ENCODE measurements at places on chromosomes 1 and 21.

DNA sequence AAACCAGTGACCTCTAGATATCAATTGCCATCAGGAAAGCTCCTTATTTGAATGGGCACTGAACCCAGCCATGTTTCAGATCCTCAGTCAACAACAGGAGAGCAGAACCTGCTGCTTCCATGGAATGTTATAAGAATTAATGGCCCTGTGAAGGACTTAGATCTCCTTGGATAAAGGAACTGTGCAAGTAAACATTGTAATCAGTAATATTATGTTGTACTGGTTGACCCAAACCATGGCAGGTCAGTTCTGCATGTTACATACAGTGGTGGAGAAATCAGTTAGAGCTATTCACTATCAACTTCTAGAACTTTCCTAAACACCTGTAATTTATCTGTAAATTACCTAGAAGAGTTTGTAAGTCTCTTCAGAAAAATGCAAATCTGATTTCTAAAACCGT lies 11.2 kb upstream of the CLDN8 start:
- no peak for DNase-seq

- no peak for DNase-seq
Measured at GRCh38 chr1:39163469-39163868, 41.0 kb upstream of the MACF1 start.

DNA sequence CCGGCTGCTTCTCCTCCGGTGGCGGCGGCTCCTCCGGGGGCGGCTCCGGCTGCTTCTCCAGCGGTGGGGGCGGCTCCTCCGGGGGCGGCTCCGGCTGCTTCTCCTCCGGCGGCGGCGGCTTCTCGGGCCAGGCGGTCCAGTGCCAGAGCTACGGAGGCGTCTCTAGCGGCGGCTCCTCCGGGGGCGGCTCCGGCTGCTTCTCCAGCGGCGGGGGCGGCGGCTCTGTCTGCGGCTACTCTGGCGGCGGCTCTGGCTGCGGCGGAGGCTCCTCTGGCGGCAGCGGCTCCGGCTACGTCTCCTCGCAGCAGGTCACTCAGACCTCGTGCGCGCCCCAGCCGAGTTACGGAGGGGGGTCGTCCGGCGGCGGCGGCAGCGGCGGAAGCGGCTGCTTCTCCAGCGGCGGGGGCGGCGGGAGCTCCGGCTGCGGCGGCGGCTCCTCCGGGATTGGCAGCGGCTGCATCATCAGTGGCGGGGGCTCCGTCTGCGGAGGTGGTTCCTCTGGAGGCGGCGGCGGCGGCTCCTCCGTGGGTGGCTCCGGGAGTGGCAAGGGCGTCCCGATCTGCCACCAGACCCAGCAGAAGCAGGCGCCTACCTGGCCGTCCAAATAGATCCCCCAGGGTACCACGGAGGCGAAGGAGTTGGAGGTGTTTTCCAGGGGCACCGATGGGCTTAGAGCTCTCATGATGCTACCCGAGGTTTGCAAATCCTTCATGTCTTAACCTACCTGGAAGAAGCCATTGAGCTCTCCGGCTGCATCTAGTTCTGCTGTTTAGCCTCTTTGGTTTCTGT lies 2.0 kb downstream of the LORICRIN start:
- DNase-seq, result peak; percentile 49

- DNase-seq, result no peak
Measured at GRCh38 chr1:86841116-86841515, 72.8 kb downstream of the SELENOF start.

GRCh38 chr1:38046884-38047602 lies 450 bp upstream of the POU3F1 start:
- peak; percentile 74 for DNase-seq

- DNase-seq, result no peak
Measured at GRCh38 chr1:26829184-26829911, 2.9 kb downstream of the ZDHHC18 start.

GRCh38 chr21:26925122-26925521 lies 41.8 kb downstream of the ADAMTS5 start:
- DNase-seq, result no peak

DNA sequence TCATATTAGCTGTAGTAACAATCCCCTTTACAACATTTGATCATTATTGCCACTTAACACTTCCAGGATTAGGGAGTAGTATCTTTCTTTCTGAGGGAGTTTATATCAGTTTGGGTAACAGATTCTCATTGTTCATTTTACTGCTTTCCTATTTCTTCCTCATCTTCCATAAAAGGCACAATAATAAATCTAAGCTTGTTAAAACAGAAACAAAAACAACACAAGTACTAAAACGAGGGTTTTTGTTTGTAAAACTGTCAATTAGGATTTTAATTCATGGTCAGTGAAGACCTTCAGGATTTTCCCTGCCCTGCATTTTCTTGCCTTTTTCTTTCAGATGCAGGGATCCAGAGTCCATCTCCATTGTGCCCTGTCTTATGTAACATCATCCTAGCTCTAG lies 29.5 kb downstream of the TMED5 start:
- no peak for DNase-seq

- DNase-seq, result peak; percentile 92
Measured at GRCh38 chr1:19643602-19644394, at the start of gene NBL1. TSS of gene NBL1 (plus strand) at chr1:19644311. CDS start at chr1:19655031, 10,720 bp downstream.

DNA sequence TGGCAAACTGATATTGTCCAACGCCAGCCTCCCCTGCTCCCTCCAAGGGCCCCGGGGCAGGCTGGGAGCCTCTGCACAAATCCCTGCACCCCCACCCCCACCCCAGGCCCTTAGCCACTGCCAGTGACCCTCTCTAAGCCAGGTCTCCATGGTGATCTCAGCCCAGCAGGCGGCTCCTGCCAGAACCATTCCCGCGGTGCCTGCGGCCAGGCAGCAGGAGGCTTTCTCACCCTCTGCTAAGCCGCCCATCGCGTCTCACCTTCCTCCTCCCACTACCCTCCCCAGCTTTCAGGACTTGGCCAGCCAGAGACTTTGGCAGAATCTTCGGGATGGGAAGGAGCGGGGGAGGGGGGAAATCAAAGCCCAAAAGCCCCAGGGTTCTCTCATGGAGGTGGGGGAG lies 46.8 kb upstream of the WASF2 start:
- no peak for DNase-seq

- peak; percentile 69 for DNase-seq
Measured at GRCh38 chr1:31422505-31423319, 9.7 kb downstream of the SERINC2 start.

- no peak for DNase-seq
Measured at GRCh38 chr21:37077403-37077802, 4.3 kb downstream of the TTC3 start.

GRCh38 chr1:163897412-163898155 lies 575.8 kb downstream of the NUF2 start:
- no peak for DNase-seq

DNA sequence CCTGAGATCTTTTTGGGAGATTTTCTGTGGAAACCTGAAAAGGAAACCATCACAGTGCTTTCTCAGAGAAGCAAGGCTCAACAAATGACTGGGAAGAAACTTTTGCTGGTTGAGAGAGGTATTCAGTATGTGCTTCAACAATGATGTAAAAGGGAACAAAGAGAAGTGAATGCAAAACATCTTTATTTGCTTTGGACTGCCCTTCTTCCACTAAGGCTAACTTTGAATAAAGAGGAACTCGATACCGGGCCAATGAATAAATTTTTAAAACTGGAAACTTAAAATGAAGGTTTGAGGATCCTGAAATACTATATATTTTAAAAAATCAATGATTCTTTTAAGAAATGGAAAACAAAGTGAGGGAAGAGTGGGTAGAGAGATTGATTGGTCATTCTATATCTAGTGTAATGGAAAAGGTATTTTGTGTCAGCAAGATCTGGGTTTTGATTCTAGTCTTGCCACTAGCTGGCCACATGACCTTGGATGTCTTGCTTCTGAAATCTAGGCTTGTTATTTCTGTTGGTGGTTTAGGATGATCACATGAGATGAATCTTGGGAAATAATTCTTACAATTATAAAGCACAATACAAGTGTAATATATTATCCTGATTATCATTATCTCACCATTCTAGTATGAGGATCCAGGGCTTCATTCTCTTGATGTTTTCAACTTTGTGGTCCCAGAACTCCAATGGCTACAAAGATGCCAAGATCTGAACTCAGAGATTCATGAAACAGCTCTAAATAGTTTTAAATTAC lies 34.6 kb upstream of the APOBEC4 start:
- no peak for DNase-seq

DNA sequence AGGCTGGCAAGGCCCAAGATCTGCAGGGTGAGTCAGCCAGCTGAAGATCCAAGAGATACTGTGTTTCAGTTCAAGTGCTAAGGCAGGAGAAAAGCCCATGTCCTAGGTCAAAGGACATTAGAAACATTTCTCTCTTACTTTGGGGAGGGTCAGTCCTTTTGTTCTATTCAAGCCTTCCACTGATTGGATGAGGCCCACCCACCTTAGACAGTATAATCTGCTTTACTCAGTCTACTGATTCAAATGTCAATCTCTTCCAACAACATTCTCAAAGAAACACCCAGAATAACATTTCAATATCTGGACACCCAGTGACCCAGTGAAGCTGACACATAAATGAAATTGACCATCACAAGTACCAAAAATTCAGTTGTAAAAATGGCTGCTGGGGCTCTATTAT lies 367.8 kb upstream of the ZP4 start:
- DNase-seq, result no peak

- DNase-seq, result no peak
Measured at GRCh38 chr1:235735621-235736020, 86.0 kb upstream of the GNG4 start.

DNA sequence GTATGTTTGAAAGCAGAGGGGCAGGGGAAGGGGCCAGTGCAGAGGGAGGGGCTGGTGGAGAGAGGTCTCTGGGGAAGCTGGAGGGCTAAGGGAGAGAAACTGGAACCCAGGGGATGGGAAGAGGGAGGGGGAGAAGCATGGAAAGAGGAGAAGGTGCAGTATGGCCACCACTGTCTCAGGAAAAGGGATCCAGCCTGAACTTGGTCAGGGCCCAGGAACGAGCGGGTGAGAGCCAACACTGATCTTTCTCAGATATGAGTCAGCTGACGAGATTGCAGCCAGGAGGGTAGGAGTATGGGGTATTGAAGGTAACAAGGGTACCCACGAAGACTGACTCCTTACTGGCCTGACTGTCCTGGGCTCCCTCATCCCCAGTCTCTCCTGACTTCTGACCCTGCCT lies 18.0 kb downstream of the TIE1 start:
- no peak for DNase-seq

DNA sequence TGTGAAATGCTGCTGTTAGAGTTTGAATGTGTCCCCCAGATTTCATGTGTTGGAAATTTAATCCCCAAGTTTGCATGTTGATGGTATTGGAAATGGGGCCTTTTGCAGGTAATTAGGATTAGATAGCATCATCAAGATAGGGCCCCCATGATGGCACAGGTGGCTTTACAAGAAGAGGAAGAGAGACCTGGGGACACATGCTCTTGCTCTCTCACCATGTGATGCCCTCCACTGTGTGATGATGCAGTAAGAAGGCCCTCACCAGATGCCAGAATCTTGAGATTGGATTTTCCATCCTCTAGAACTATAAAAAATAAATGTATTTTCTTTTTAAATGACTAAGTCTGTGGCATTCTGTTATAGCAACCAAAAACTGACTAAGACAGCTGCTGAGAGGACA lies 57.0 kb upstream of the NEK7 start:
- DNase-seq, result no peak

DNA sequence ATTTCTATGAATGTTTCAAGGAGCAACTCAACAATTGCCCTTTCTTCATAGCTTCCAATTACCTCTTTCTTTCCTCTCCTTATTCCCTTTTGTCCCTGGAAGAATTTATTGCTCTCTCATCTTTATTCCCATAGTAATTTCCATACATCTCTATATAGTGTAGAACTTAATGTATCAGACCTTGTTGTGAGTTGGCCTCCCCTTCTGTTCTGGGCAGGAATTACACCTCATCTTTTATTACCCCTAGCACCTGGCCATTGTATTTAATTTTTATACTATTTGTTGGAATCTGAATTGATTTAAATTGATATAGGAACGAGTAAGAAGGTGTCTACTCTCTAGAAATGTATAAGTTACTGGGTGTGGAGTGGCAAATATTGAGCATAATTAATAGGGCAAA lies 114.5 kb downstream of the CACHD1 start:
- DNase-seq, result no peak

DNA sequence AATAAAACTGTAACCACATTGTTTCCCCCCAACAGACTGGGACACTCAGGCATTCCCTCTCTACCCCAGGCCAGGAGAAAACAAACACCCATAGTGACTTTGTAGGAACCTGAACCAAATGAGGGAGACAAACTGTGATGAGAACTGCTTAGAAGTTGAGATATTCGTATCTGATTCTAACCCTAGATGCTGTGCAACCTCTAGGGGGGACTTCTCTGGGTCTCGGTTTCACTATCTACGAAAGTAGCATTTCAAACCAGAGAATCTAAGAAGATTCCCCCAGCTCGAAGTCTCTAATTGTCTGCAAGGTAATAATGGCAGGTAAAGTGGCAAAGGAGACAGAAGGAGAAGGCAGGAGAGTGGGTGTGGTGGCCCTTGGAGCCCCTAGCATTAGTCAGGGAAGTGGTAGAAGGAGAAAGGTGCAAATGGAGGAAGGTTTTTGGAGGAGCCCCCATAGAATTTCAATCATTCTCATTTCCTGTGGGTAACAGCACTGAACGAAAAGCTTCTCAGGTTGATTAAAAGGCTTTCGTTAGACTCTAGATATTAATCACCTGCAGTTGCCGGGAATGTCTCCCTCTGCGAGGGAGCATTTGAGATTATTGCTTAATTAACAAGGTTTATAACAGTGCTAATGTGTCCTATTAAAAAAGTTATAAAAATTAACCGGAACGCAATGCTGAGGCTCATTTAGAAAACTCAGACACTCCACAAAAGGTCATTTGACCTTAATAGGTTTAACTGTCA lies 46.4 kb downstream of the BEND5 start:
- no peak for DNase-seq

GRCh38 chr1:22612671-22613571 lies 23.5 kb upstream of the C1QA start:
- DNase-seq, result no peak

DNA sequence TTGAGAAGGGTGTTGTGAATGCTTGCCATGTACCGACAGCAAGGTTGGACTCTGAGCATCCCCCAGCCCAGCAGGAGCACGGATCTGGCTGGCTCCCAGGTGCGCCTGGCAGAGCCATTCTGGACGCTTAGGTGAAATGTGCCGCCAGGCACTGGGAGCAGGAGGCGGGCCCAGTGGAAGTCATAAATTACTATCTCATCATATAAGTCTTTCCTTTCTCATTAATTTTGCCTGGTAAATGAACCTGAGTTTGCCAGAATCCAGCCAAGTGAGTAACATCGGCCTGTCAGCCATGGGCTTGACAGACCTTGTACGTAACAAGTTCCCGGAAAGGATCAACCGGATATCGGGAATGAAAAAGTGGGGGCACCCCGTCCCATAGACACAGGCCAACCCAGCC lies 179.5 kb upstream of the ARHGEF16 start:
- DNase-seq, result no peak

DNA sequence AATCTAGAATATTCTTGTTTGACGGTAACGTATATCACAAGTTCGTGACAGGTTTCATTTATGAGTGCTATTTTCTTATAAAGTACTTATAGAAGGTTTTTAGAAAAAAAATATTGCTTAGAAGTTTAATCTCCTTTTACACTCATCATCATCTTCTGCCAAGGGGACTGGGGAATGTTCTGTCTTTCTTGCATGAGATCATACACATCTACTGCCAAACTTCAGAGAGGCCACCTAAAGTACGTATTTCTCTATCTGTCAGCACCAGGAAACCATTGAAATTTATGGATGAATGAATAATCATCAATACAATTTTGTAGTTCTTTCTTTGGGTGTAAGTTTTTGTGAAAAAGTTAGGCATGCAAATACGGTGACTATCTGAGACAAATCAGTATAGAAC lies 245.8 kb downstream of the SPATA17 start:
- no peak for DNase-seq

- DNase-seq, result no peak
Measured at GRCh38 chr1:37400466-37401225, 73.7 kb upstream of the ZC3H12A start.
